AML-193 (cell line): ENCODE measurements at places on chromosomes 2 and 18.
A peak's percentile ranks its signal among the peaks of the same experiment; 100 is the strongest.

- DNase-seq: no peak
Measured at GRCh38 chr2:179715196-179715595, 146.2 kb downstream of the ZNF385B start.

DNA sequence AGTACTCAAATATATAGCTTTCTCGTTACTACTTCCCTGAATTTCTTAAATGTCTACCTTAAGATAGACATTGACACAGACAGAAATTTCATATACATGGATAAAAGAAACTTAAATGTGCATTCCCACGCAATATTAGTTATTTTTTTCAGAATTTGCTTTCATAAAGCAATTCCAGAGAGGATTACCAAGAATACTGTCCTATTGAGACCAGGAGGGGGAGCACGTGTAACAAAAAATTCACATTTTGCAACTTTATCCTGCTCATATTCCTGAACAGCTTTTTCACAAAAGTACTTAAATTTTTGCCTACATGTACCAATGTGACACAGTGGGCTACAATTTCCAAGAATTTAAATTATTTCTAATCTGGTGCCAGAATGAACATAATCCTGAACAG lies 30.7 kb upstream of the ERCC3 start:
- DNase-seq: peak; percentile 68

- no peak for DNase-seq
Measured at GRCh38 chr2:42102024-42102590, 54.3 kb downstream of the PKDCC start.

- DNase-seq: no peak
Measured at GRCh38 chr2:226362980-226363379, 436.6 kb downstream of the IRS1 start.

GRCh38 chr2:32168513-32168912 lies 2.8 kb downstream of the SLC30A6 start:
- DNase-seq: no peak

GRCh38 chr2:234969306-234970098 lies 17.7 kb downstream of the SH3BP4 start:
- DNase-seq: no peak

- peak; percentile 52 for DNase-seq
Measured at GRCh38 chr18:9757827-9758621, 49.9 kb downstream of the RAB31 start.

DNA sequence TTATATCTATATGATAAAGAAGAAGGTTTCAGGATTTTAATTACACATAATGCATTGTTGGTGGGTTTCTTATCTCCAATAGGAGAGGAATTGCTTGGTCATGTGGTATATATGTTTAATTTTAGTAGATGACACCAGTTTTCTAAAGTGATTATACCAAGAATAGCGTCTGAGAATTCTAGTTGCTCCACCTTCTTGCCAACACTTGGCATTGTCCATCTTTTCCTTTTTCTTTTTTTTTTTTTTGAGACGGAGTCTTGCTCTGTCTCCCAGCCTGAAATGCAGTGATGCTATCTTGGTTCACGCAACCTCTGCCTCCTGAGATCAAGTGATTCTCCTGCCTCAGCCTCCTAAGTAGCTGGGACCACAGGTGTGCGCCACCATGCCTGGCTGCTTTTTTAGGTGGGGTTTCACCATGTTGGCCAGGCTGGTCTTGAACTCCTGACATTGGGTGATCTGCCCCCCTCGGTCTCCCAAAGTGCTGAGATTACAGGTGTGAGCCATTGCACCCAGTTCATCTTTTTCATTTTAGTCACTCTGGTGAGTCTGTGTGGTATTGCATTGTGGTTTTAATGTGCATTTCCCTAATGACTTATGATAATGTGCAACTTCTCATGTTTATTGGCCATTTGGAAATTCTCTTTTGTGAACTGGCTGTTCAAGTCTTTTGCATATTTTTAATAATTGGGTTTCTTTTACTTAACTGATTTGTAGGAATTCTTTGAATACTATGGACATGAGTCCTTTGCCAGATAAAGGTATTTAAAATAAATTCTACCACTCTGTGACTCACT lies 37.3 kb upstream of the ZNF512 start:
- DNase-seq: no peak

- no peak for DNase-seq
Measured at GRCh38 chr2:47073217-47073616, 81.9 kb downstream of the STPG4 start.

- no peak for DNase-seq
Measured at GRCh38 chr18:32379891-32380290, 90.8 kb downstream of the GAREM1 start.

DNA sequence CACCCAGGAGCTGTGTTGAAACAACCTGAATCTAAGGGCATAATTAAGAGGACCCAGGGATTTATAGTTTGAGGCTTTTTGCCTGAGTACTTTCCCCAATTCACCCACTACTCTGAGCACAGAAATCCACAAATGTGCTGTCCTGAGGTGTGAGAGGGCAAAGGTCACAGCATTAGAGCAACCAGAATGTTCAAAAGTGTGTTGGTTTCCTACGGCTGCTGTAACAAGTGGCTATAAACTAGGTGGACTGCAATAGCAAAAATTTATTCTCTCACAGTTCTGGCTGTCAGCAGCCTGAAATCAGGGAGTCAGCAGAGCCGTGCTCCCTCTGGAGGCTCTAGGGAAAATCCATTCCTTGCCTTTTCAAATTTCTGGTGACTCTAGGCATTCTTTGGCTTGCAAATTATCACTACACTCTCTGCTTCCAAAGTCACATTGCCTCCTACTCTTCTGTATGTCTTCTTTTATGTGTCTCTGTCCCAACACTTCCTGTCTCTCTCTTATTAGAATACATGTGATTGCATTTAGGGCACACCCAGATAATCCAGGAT lies 91.4 kb upstream of the TACR1 start:
- DNase-seq: no peak

GRCh38 chr2:240443891-240444301 lies 8.4 kb downstream of the GPC1 start:
- DNase-seq: no peak
